Mesendoderm (in vitro differentiated cells): ENCODE measurements at places on chromosomes 12 and 14.
A peak's percentile ranks its signal among the peaks of the same experiment; 100 is the strongest.

DNA sequence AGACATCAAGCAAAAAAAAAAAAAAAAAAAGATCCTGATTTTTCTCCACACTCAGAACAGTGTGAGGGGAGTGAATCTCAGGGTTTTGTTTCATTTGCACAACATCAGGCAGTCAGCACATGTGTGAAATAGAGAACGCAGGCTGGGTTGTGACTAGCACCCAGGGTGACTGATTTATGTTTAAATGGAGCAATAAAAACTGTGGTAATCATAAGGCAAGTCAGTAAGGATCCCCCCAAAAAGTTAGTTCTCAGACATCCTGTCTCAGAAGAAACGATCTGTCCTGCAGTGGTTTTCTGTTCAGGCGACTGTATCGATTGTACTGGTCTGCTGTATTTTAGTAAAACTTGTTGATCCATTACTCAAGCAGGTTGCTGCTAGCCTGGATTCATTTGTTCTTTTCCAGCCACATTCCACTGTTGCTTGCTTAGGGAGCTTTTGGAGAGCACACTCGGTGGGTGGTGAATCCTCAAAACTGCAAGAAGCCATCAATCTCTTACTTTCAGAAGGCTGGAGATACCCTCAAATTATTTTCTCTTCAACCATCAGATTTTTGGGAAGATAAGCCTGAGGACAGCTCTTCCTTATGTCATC, 107.1 kb downstream of the DACT1 start:
- no peaks in the 10 kb centered on the region for H3K27me3 ChIP-seq
- no peaks in the 10 kb centered on the region for H3K4me1 ChIP-seq
- no peaks in the 10 kb centered on the region for H3K36me3 ChIP-seq
- DNase-seq = peak; percentile 6

DNA sequence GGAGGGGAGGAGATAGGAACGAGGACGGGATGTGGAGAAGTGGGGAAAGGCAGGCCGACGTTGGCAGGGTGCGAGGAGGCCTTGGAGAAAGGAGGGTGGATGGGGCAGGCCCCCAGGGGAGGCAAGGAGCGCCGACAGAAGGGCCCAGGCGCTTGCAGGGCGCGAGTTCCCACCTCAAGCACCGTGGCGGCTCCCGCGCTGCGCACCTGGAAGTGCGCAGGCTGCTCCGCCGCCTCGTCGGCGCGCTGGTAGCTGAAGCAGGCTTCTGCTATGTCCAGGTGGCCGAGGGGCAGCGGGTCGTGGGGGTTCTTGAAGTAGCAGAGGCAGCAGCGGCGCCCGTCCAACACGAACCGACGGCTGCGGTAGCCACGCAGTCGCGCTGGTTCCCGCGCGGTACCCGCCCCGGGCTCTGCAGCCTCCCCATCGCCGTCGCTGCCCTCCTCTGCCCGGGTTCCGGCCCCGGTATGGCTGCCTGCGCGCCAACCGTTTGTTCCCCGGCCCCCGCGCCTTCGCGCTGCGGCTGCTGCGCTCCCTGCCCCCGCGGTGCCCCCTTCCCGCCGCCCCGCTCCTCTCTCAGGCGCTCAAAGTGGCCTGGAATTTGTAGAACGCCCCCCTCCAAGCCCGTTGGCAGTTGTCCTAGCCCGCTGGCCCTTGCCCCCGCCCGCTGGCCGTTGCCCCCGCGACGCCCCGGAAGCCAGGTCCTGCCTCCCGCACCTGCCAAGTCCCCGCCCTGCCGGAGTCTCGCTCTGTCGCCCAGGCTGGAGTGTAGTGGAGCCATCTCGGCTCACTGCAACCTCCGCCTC, 1.1 kb upstream of the ACTR6 start:
- no peaks in the 10 kb centered on the region for H3K27me3 ChIP-seq
- no peak overlapping the region for H3K27ac ChIP-seq
- DNase-seq = peak; percentile 79
- no peaks in the 10 kb centered on the region for H3K4me1 ChIP-seq
- H3K4me3 ChIP-seq = peak overlapping the region; percentile 57

GRCh38 chr14:57729208-57730187, 136.4 kb downstream of the SLC35F4 start:
- H3K4me3 ChIP-seq = no peak overlapping the region
- no peaks in the 10 kb centered on the region for H3K4me1 ChIP-seq
- H3K27ac ChIP-seq = no peak overlapping the region
- DNase-seq = no peak
- no peaks in the 10 kb centered on the region for H3K36me3 ChIP-seq

DNA sequence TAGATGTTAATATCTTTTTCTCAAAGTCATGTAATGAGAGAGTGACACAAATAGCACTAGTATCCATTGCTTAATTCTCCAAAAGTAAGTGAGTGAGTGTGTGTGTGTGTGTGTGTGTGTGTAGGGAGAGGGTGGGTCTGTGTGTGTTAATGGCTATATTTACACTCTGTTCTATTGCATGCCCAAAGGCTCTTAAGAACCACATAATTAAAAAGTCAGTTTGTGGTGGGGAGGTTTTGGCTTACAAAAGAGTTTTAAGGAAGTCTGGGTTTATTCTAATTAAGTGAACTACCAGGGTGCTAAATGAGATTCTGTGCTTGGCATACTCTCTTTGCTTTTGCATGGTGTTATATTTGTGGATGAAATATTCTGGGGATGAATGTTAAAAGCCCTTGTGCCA, 1897.6 kb upstream of the FLRT2 start:
- no peak for DNase-seq
- H3K4me1 ChIP-seq = no peaks in the 10 kb centered on the region
- no peaks in the 10 kb centered on the region for H3K36me3 ChIP-seq

DNA sequence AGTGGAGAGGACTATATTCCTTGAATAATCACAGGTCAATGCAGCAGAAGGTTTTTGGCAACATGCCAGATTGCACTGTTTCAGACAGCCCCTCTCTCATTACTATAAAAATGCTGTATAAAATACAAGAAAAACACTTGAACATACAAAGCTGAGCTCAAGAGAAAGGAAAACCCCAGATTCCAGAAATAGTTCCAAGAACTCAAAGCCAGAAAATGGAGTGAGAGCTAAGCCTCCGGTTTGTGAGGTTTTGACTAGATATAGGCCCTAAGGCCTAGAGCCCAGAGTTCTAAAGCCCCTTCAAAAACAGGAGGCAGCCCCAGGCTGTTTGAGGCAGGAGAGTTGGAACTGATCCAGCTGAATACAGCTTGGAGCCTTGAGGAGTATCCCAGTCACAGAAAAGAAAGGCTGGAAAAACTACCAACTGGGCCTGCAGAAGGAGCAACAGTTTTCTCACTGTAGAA, 29.4 kb upstream of the ACTN1 start:
- H3K4me3 ChIP-seq = no peak overlapping the region
- no peak overlapping the region for H3K27ac ChIP-seq
- peaks cover 7% of the 10 kb centered on the region for H3K4me1 ChIP-seq
- H3K36me3 ChIP-seq = no peaks in the 10 kb centered on the region

GRCh38 chr12:87793131-87793530, 236.1 kb downstream of the C12orf50 start:
- H3K4me3 ChIP-seq = no peak overlapping the region
- H3K36me3 ChIP-seq = no peaks in the 10 kb centered on the region
- H3K27ac ChIP-seq = no peak overlapping the region
- no peaks in the 10 kb centered on the region for H3K4me1 ChIP-seq
- DNase-seq = no peak
- no peaks in the 10 kb centered on the region for H3K27me3 ChIP-seq
